Activated naive CD8-positive, alpha-beta T cell treated with anti-CD3 and anti-CD28 coated beads, Interleukin-2, amount 50 U/mL, for 24 hours (primary cell): ENCODE measurements at places on chromosomes 2 and 18.

DNA sequence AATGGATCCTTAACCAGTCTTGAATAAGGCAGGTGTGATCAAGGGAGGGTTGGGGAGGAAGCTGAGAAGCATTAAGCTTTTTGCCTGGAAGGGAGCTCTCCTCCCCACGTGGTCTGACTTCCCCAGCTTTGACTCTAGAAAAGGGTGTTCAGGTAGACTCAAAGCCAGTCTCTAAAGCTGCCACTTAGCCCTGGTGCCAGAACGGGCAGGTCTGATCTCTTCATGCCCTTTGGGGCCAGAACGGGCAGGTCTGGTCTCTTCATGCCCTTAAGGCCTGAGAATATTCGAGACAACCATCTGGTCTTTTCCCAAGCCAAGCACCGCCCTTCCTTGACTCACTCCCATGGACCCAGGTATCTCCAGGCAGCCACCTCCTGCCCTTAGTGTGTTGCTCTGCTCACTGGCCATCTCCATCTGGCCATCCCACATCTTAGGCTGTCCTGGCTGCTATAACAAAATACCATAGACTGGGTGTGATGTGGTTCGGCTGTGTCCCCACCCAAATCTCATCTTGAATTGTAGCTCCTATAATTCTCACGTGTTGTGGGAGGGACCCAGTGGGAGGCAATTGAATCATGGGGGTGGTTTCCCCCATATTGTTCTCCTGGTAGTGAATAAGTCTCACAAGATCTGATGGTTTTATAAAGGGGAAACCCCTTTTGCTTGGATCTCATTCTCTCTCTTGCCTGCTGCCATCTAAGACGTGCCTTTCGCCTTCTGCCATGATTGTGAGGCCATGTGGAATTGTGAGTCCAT lies 59.4 kb downstream of the SNORC start:
- DNase-seq: no peak

GRCh38 chr2:44741507-44741906 lies 200.0 kb upstream of the SIX3 start:
- no peak for DNase-seq

DNA sequence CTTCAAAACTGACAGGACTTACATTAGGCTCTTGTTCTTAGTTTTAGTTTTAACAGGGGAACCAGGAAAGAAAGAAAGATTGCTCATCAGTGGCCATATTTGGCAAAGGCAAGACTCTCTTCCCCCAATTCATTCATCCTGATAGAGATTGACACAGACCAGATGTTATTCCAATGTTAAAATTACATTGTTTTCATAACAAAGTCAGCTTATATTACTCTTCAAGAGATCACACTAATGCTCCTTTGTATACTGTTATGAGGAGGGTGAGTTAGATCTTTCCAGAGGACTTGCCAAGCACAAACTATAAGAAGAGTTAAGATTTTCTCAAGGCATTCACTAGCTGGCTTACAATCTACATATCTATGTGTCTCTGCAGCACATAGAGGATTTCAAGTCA lies 252.1 kb downstream of the SLC8A1 start:
- no peak for DNase-seq

- DNase-seq: no peak
Observed at GRCh38 chr2:177407031-177407430, 14.5 kb downstream of the AGPS start.

DNA sequence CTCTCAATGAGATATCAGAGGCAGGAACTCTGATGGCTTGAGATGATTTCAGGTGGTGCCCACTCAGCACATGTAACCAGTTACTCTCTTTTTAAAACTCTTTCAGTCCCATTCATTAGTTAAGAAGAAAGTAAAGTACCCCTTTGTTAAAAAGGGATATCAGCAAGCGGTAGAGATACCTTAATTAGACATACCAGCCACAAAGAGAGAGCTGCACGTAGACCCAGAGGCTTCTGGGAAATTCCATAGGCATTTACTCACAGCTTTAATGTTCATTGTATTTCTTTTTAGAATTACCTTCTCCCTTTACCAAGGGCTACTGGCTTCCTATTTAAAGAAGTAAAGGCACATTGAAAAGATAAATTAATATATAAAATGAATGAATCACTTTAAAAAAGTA lies 63.3 kb downstream of the LYPD6B start:
- DNase-seq: no peak

DNA sequence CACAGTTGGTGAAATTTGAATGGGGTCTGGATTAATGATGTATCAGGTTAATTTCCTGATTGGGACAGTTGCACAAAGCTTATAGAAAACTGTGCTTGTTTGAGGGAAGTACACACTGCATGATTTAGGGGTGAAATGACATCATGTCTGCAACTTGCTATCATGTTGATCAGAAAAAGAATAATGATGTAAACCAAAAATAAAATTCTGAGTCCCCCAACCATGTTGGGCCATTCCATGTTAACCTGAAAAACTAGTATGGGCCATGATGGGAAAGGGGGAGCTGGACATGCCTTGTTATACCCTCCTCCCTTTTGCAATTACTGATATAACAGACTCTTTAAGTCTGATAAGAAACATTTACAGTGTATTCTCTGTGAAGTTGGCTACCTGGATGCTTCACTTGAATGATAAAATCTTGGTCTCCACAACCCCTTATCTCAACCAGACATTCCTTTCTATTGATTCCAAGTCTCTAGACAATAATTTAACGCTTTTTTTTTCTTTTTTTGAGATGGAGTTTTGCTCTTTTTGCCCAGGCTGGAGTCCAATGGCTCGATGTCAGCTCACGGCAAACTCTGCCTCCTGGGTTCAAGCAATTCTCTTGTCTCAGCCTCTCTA lies 4.2 kb upstream of the INO80B start:
- DNase-seq: no peak

DNA sequence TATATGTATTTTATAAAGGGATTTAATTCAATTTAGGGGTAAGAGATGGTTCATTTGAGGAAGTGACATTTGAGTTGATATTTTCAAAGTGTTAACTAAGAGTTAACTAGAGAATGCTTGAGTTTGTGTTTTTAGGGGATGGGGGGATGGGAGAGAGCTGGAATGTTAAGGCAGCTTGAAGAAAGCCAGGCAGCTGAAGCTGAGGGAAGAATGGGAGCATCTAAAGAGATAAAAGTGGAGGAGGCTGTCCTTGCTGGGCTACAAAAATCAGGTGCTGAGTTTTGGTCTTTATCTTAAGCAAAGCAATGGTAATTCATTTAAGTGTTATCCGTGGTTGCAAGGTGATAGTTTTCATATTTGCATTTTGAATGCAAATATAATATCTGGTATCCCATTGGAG lies 9.2 kb downstream of the CHST9 start:
- no peak for DNase-seq

- no peak for DNase-seq
Observed at GRCh38 chr18:27996801-27997272, 180.1 kb downstream of the CDH2 start.

DNA sequence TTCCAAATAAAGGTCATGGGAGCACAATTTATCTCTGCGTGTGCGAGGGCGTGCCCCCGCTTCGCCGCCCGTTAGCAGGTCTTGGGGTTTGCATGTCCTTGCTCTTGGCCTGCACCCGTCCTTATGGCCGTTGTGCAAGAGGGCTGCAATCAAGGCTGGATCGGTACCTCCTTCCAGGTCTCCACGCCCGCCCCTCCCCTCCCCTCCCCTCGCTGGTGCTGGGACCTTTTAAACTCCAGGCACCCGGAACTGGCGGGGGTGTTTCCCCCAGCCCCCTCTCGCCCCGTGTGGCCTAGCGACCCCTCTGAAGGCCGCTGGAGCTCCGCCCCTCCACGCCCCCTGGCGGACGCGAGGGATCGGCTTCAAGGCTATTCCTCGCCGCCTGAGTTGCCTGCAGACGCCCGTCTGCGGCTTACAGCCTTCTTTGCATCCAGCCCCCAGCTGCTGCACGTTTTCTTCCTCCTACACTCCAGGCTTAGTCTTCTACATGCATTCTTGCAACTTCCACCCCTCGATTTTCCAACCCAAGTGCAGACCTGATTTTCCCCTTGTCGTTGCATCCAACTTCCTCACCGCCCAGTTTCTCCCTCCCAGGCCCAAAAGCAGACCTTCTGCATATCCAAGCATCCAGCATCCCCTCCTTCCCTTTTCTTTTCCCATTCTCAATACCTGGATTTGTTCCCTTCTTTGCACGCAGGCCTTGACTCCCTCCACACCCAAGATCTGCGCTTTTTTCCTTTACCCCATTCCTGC lies 577 bp downstream of the IDH1 start:
- peak; percentile 88 for DNase-seq

DNA sequence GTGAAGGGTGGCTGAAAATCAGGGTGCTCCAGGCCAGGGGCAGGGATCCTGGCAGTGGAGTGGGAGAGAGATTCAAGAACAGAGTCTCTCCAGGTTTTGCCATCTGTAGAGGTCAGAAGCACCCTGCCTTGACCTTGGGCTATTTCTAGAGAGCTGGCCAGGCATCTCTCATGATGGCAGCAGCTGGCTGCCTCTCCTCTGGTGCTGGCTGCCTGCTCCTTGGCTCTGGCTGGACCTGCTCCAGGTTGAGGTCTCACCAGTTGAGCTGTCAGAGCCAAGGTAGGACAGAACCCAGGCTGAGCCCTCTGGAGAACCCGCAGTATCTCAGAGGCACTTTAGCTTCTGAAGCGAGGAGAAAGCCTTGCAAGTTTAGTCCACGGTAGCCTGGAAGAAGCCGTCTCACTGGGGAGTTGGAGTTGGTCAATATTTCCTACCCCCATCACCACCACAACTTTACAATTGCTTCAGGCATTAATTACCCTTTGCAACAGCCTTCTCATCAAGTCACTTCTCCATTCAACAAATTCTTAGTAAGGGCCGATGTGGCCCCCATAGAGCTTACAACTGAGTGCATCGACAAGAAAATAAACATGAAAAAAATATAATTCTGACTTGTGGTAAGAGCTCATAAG lies 25.6 kb downstream of the GNLY start:
- no peak for DNase-seq

DNA sequence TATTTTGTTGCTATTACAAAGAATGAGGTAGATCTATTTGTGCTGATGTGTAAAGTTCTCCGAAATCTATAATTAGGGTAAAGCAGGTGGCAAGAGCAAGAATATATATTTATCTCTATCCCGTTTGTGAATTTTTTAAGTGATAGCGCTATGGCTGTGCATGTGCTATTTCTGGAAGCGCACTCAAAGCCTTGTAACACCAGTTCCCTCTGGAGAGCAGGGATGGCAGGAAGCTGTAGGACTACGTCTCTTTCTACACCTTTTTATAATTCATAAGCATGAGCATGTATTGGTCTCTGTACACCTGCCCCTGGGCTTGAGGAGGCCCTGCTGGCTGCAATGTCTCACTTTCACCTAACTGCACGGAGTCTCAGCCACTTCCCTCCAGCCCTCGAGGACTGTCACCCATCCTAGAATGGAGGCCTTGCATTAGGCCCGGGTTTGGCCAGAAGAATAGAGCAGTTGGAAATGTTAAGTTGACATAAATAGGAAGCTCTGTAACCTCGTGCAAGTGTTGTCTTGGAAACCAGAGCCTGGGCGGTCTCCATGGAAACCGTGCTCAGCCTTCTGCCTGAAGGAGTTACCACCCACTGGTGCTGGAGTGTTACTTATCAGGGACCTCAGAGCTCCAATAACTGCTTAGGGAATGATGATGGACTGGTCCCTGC lies 20.9 kb downstream of the ITM2C start:
- no peak for DNase-seq

GRCh38 chr2:219643788-219644398 lies 16.5 kb downstream of the SLC4A3 start:
- no peak for DNase-seq

GRCh38 chr2:239769554-239770245 lies 255.4 kb downstream of the NDUFA10 start:
- DNase-seq: no peak

DNA sequence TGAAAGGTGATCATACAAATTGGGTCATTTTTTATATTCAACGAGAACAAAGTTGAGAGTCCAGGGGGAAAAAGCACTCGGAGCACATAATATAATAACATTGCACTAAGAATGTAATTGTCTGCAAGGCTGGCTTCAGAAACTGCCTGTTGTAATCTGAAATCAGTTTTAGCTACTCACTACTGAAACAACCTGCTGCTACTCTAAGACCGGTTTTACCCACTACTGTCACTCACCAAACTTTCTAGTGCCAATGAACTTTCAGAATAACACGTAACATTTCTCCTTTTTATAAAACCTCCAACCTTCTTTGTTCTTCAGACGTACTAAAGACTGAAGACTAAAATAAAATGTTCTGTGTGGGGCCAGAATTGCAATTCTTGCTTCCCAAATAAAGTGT lies 11.5 kb upstream of the CYB5A start:
- no peak for DNase-seq
